ENCODE measurements at places on chromosomes 6 and 20.

GRCh38 chr6:105453968-105454367 is 51.1 kb upstream of the PREP start:
- DNase-seq: no peak

DNA sequence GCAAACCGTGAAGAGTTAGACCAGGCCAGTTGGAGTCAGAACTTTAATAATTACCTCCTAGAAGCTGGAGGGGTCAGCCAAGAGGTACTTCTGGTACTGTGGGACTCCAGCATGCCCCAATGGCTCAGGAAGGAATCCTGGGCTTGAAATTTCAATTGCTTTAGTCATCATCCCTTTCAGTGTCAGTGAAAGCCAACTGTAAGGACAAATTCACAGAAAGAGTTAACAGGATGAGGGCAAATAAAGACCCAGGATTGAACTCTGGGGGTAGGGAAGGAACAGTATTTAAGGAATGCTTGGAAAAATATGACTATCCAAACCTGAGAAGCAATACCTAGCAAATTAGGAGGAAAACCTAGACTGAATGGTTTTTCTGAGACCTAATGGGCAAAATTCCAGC is 735.1 kb upstream of the MARCKS start:
- no peak for DNase-seq

GRCh38 chr6:130980310-130981032 is 82.6 kb downstream of the EPB41L2 start:
- DNase-seq: no peak

- DNase-seq: no peak
Observed at GRCh38 chr6:133203344-133203697, 37.8 kb upstream of the EYA4 start.

GRCh38 chr6:81049425-81050042 is 702.9 kb downstream of the TENT5A start:
- DNase-seq: no peak

All from progenitor cell of endocrine pancreas (in vitro differentiated cells).